ENCODE measurements at places on chromosomes 5 and 9. TPM values are rescaled to one million over a fixed set of nuclear protein-coding genes. Genes with fewer than 3 reads are reported as not detected.

Gene IL3
- not detected for total RNA-seq

Gene DDX4
- not detected for total RNA-seq

Gene PITX1
- total RNA-seq: 12.6 TPM

Gene PCDHGB2
- total RNA-seq: 5.1 TPM

Gene SLC27A6
- total RNA-seq: 0.15 TPM

Gene TMEM171
- 1.8 TPM for total RNA-seq

Gene STOML2
- 157 TPM for total RNA-seq
